ENCODE measurements at places on chromosomes 1 and 21. TPM values are rescaled to one million over a fixed set of nuclear protein-coding genes. Genes with fewer than 3 reads are reported as not detected.

Gene FGGY
- 15.1 TPM for total RNA-seq

Gene FAM72C
- 0.46 TPM for total RNA-seq

Gene PRKCZ
- total RNA-seq, result 1.3 TPM

Gene MIXL1
- total RNA-seq, result not detected

Gene KLHDC9
- 0.98 TPM for total RNA-seq

Gene BMP8A
- total RNA-seq, result 0.33 TPM

Gene SCCPDH
- 37.1 TPM for total RNA-seq

Gene CD34
- 0.13 TPM for total RNA-seq

Gene GPR25
- total RNA-seq, result not detected

Gene S100A9
- not detected for total RNA-seq

Gene SIPA1L2
- total RNA-seq, result 5.0 TPM

Gene JAM2
- total RNA-seq, result 3.3 TPM

Gene CCDC17
- 1.0 TPM for total RNA-seq

Gene PRRX1
- total RNA-seq, result 269 TPM

Gene ESRRG
- total RNA-seq, result not detected

Gene EPHA8
- not detected for total RNA-seq

Gene TRPM2
- total RNA-seq, result under 0.01 TPM

Gene RHBDL2
- total RNA-seq, result 0.91 TPM

Gene EPHB2
- total RNA-seq, result 12.2 TPM

All from smooth muscle cell of the pulmonary artery (primary cell).